ENCODE measurements at places on chromosomes 7 and 10.

DNA sequence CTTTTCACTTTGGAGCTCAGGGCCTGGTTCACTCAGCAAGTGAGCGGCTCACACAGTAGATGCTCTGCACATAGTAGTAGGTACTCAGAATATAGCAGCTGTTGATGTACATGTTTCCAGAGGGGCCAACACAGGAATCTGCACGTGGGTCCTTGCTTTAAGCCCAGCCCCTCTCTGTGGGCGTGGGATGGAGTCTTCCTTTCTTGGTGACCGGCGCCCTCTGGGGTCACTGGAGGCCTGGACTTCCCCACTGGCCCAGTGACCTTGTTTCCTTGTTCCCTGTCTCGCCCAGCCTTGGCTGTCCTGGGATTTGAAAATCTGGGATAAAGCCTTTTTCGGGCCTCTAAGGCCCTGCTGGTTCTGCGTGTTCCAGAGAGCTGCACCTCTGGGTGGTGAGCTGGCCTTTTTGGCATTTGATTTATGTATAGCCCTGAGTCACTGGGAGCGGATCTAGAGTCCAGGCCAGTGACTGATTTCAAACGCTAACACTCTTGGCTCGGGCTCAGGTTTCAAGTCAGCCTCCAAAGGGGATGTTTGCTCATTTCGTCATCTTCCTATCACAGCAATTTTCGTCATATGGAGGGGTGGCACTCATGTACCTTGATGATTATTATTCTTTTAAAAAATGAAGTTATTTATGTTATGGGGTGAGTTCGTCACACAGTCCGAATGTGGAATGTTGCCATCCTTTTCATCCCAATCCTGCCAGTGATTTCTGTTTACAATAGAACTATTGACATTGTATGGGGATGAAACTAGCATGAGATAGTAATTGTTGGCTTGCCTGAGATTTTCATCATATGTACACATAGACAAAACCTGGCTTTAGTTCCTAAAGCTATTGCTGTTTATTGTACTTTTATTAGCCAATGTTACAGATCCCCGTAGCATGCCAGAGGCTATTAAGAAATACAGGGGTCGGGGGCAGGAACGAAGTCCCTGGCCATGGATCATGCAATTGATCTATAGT is 65.5 kb downstream of the CUX1 start:
- peak; percentile 58 for DNase-seq

- no peak for DNase-seq
These were observed 55.7 kb upstream of the GATA3 start for GRCh38 chr10:7998831-7999230.

- no peak for DNase-seq
These were observed 45.4 kb downstream of the CHST3 start for GRCh38 chr10:72009425-72010081.

- DNase-seq, result no peak
These were observed 17.7 kb downstream of the CCL24 start for GRCh38 chr7:75795831-75796285.

GRCh38 chr10:78470267-78471103 is 436.8 kb downstream of the RPS24 start:
- DNase-seq, result no peak

- DNase-seq, result no peak
These were observed 590.0 kb upstream of the SEMA3D start for GRCh38 chr7:85776691-85777345.

DNA sequence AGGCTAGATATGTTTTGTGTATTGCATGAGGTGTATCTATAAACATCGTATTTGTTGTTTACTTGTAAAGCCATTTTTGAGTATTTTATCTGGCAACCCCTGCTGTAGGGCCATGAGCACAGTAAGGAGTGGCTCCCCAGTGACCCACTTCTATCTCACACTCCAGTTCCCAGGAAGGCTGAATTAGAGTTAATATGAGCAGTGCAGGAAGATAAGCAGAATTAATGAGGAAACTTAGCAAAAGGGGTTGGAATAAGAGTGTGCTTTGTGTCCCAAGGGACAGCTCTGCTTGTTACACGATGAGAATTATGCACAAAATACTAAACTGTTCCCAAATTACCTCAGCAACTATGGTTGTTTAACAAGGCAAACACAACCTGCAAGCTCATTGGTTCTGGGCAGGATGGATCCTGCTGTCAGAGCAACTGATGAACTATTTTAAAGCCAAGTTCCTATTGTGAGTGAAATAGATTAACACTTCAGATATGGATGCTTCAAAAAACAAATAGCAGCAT is 1005.8 kb downstream of the NRG3 start:
- DNase-seq, result no peak

- peak; percentile 79 for DNase-seq
These were observed at the start of gene PBLD for GRCh38 chr10:68332259-68333057. Gene PBLD, minus strand, starts transcription at chr10:68332928. Its CDS starts 26,084 bp downstream, at chr10:68306844.

DNA sequence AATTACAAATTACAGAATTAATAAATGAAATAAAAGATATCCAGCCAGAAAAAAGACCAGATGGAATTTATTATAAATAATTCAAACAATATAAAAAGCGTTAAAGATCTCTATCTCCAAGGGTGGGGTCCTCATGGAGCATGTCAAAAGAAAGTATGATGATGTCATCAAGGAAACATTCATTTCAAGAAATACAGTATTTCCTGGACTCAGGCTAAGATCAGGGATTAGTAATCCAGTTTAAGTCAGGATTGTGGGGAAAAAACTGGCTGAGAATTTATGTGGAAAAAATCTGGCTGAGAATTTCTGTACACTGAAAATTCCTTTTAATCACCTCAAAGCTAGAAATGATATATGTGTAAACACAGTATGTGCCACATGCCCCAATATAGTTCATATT is 1075.3 kb downstream of the XPNPEP1 start:
- no peak for DNase-seq

GRCh38 chr10:118882741-118883140 is 128.0 kb upstream of the CACUL1 start:
- DNase-seq, result no peak

DNA sequence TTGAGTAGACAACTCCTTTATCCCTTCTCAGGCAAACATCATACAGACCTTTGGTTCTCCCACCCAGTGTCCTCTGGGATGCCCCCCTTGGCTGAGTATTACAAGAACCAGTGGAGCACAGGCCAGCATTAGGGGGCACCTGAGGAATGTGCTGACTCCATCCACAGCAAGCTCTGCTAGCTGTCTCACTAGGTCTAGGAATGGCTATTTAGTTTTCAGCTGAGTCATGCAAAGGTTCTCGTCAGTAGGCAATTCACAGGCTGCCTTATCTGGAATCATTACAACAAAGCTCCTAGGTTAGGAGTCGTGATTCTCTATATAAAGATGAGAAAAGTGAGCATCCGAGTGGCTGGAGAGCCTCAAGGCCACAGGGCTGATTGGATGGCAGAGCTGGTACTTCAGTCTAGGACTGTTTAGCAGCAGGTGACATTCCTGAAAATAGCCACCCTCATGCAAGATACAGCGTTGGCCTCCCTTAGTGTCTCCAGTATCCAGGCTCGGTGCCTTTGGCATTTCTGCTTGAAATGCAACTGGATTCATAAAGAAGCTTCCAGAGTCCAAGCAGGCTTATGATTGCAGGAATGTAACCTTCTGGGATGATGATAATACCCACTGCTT is 75.8 kb downstream of the CDCA7L start:
- DNase-seq, result no peak

- DNase-seq, result peak; percentile 94
These were observed at the start of gene ZNF394 for GRCh38 chr7:99499721-99500636. Gene ZNF394, minus strand, starts transcription at chr7:99500281. Its CDS starts 188 bp downstream, at chr7:99500093.
